ENCODE measurements at places on chromosomes 3 and 15.

DNA sequence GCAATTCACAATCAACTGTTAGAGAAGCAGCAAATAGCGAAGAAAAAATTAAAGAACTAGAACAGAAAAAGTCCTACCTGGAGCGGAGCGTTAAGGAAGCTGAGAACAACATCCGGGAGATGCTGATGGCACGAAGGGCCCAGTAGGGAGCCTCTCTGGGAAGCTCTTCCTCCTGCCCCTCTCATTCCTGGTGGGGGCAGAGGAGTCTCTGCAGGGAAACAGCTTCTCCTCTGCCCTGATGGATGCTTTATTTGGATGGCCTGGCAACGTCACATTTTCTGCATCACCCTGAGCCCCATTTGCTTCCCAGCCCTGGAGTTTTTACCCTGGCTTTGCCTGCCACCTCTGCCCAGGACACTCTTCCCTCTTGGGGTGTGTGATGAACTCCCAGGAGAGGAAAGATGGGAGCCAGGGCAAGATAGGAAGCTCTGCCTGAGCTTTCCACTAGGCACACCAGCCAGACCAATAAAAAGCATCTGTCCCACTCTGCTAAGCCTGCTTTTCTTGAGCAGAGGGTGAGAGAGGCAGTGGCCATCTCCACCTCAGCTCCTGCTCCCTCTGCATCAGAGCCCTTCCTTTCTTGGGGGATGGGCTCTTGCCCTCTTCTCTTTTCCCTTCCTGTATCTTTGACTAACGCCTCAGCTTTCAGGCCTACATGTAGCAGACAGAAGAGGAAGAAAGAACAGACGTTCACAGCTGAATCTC, 39.4 kb downstream of the PPARG start:
- no peak for DNase-seq

- peak; percentile 50 for DNase-seq
Measured at GRCh38 chr3:16828815-16829214, 55.9 kb upstream of the PLCL2 start.

- no peak for DNase-seq
Measured at GRCh38 chr3:162863579-162863978, 1367.0 kb downstream of the OTOL1 start.

- no peak for DNase-seq
Measured at GRCh38 chr15:88454867-88455810, 12.0 kb downstream of the MRPL46 start.

GRCh38 chr3:185332026-185332735, 30.8 kb upstream of the MAP3K13 start:
- peak; percentile 54 for DNase-seq

DNA sequence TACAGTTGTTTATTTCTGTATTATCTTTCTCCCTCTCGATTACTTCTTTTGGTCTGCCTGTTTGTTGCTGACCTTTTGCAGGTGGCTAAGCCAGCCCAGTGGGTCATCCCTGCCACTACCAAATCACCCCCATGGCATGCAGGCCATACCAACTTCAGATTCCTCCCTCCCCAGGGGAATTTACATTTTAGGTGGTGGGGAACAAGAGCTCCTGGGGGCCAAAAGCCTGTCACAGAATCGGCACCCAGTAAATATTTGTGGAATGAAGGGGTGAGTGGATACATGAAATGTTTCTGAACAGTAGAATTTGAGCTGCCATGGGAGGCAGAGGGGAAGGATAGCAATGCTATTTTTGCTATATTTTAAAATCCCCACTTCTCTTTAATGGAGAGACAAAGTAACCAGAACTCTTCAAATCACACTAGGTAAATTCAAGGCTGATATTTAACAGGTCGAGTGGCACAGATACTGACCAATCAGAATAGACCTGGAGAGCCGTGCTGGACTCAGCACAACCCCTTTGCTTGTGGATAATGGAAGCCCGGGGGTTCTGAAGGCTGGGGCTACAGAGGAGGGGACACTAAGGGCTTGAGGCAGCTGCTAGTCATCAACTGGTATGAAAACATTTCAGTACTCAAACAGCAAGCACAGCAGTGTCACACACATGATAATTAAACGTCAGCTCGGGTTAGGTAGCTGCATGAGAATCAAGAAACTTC, 54.3 kb upstream of the SMAD3 start:
- DNase-seq: no peak
